ENCODE measurements at places on chromosomes 11 and 22.

GRCh38 chr11:69609351-69609750, 31.6 kb upstream of the CCND1 start:
- no peak for DNase-seq

DNA sequence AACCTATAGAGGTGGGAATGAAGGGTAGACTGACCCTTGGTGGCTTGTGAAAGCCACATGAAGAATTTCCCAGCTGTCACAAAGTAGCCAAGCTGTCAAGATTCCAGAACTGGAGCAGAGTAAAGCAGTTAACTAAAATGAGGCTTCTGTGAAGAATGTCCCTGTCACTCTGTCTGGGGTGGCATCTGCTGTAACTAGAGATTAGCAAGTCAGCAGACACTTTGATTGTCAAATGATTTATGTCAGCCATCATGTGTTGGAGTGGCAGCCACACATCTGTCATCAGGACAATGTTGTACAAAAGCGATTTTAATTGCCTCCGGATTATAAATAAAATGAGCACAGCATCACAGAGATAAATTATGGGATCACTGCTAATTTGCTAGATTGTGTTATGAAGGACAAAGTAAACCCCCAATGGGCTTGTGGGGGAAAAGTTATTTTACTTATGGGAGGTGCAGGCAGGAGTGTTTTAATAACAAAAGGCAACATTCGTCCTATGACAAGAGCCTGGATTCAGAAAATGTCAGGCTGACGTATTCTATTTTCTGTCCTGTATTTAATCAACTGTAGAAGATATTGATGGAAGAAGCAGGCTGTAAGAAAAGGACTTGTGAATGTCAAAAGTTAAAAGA, 270.9 kb downstream of the FAM181B start:
- no peak for DNase-seq

GRCh38 chr11:121503051-121503450, 50.3 kb upstream of the SORL1-AS1 start:
- no peak for DNase-seq

- no peak for DNase-seq
Observed at GRCh38 chr11:80417681-80418080, 976.9 kb upstream of the TENM4 start.

GRCh38 chr11:86595451-86595850, 77.0 kb downstream of the ME3 start:
- DNase-seq = no peak

DNA sequence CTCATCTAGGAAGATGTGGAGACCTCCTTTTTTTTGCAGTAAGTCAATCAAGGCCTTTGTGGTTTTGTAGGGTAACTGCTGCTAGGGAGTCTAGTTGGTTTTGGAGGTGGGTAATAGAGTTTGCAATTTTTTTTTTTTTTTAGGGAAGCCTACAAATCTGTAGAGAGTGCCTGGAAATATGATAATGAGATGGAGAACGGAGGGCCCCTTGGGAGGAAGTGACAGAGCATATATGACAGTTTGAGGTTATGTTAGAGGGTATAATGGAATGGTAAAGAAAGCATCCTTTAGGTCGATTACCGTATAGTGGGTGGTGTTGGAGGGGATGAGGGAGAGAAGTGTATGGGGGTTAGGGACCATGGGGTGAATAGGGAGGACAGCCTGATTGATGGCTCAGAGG, 98.3 kb downstream of the ELP4 start:
- no peak for DNase-seq

All from stimulated activated CD4-positive, alpha-beta T cell treated with anti-CD3 and anti-CD28 coated beads, Interleukin-2, amount 100 ng/mL, for 4 hours (primary cell).